Dermis blood vessel endothelial cell (primary cell): ENCODE measurements at places on chromosomes 7 and 10. TPM values are rescaled to one million over a fixed set of nuclear protein-coding genes. Genes with fewer than 3 reads are reported as not detected.

- no peak for DNase-seq
Observed at GRCh38 chr7:106968160-106968559, 76.3 kb upstream of the PRKAR2B start.

GRCh38 chr7:91431601-91432000 lies 167.4 kb downstream of the FZD1 start:
- DNase-seq, result no peak

GRCh38 chr7:100894860-100895700 lies 608 bp downstream of the ACHE start:
- peak; percentile 41 for DNase-seq

DNA sequence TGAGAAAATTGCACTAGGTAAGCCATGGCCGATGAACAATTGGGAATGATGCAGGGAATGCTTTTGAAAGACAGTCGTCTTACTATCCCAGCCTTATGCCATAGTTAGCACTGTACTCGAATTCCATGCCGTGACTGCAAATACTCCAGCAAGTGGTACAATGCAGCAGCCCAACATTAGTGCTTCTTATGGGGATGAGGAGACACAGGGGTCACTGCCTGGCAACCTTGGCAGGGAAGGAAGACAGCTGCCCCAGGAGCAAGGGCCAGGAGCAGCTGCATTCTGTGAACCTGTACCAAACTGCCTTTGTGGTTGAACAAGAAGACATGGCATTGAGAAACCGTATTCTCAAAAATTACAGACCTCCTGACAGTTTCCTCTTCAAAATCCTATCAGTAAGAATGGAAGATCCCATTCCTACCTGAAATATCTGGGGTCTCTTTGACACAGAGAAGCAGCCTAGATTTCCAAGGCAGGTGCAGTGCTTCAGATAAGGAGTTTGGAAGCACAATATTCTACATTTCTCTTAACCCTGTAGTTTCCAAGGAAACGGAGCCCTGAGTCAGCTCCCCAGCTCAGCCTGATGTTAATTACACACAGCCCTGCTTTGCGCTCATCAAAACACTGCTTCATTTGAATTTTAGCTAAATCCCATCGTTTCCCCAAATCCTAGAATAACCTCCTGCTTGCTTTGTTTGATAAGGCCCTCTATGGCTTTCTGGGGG lies 49.0 kb upstream of the FRMD4A start:
- DNase-seq, result no peak

- DNase-seq, result no peak
Observed at GRCh38 chr7:94228223-94228622, 166.5 kb upstream of the COL1A2 start.

DNA sequence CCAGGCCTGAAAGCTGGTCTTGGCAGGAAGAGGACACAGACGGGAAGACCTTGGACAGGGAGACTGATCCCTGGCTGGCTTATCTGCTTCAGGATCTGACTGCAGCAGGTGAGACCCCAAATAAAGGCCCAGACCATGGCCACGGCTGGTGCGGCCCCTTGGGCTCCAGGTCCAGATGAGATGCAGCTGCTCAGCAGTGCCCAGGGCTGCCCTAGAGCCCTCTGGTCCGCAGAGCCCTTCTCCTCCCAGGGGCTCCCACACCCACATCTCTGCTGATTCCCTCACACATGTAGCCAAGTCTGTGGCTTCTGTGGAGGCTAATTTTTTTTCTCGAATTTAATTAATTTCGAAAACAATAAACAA lies 46.3 kb downstream of the VIPR2 start:
- DNase-seq, result no peak

DNA sequence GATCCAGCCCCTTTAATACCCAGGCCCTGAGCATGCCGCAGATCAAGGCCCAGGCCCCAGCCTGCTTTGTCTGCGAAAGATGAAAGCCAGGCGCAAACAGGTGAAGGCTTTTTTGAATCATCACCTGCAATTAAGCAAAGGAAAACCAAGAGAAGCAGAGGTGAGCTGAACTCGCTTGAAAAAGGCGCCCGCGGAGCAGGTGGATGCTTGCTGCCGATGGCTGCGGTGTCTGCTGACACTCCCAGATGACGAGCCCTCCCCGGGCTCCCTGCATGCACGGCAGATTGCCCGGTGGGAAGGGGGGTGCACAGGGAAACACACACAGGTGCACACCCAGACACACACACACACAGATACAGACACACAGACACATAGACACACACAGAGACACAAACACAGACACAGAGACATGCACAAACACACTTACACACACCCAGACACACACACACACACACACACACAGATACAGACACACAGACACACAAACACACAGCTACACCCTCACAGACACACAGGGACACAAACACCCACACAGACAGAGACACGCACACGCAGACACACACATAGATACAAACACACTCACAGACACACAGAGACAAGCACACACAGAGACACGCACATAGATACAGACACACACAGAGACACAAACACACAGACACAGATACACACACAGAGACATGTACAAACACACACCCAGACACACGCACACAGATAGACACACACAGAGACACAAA lies 142.6 kb upstream of the RNF32 start:
- DNase-seq, result no peak

GRCh38 chr7:27204851-27205322 lies 5.0 kb upstream of the HOXA13 start:
- no peak for DNase-seq

DNA sequence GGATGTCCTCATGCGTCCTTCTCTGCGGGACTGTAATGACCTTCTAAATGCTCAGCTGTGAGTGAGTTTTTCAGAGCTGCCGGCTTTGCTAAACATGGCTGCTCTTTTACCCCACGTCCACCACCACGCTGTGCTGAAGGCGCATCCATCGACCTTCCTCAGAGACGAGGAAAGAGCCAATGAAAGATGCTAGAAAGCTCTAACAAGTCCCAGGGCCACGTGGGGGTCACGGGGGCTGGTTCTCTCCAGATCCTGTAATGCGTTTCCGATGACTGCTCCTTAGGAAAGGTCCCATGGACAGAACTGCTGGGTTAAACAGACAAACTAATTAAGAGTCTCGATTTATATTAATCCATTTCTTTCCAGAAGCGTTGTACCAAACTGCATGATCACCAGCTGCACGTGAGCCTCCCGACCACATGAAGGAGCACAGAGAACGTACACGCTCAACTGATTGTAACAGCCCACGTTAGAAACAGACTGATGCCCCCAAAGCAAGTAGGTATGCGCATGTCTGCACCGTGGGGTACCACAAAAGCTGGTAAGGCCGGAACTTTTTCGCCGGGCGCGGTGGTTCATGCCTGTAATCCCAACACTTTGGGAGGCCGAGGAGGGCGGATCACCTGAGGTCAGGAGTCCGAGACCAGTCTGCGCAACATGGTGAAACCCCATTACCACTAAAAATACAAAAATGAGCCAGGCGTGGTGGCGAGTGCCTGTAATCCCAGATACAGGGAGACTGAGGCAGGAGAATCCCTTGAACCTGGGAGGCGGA lies 109.6 kb downstream of the TCERG1L start:
- DNase-seq, result no peak

Gene AKR1C2
- 50.2 and 63.2 TPM in 2 replicates for total RNA-seq

Gene ASZ1
- total RNA-seq, result not detected in 2 replicates

Gene FGFR2
- total RNA-seq, result 0.42 and 1.7 TPM in 2 replicates

Gene IRF5
- total RNA-seq, result 0.09 and 0.17 TPM in 2 replicates

Gene CLCN1
- not detected in 2 replicates for total RNA-seq
